ENCODE measurements at places on chromosomes 13 and 19.

GRCh38 chr13:79990048-79990447 lies 350.9 kb downstream of the SPRY2 start:
- DNase-seq = no peak

DNA sequence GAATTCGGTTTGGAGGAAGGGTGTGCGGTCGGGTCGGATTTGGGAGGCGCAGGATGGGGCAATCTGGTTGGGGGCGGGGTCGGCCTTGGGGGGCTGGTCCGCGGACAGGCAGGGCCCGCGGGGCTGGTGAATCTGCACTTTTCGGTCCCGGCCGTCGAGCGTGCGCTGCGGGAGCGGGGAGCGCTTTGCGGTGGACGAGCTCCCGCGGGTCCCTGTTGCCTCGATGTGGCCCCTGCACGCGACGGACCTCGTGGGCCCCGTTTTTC lies 11.9 kb downstream of the PEAK3 start:
- DNase-seq = no peak

GRCh38 chr19:58558066-58558622 lies at the start of gene UBE2M:
Gene UBE2M (minus strand): TSS chr19:58558611. CDS start chr19:58558381, 230 bp downstream.
- no peak for DNase-seq

GRCh38 chr19:34305221-34306083 lies 51.1 kb downstream of the GARRE1 start:
- DNase-seq = no peak

- no peak for DNase-seq
Measured at GRCh38 chr19:17522988-17523872, 11.8 kb downstream of the PGLS start.

GRCh38 chr19:4559569-4559968 lies at the start of gene SEMA6B:
Gene SEMA6B (minus strand): TSS chr19:4559684. CDS start chr19:4558457, 1,227 bp downstream.
- no peak for DNase-seq

- DNase-seq = no peak
Measured at GRCh38 chr13:65724226-65724625, 1505.9 kb downstream of the PCDH9 start.
